ENCODE measurements at places on chromosomes 7 and 10.

- no peak for DNase-seq
Measured at GRCh38 chr10:11148142-11149028, 130.7 kb downstream of the CELF2 start.

GRCh38 chr10:77351386-77351785 is 286.2 kb downstream of the KCNMA1 start:
- DNase-seq: no peak

GRCh38 chr10:97584060-97584797 is at the start of gene HOGA1:
HOGA1 (plus strand) TSS chr10:97584389; CDS start chr10:97584704, 315 bp downstream.
- DNase-seq: peak; percentile 1

- DNase-seq: no peak
Measured at GRCh38 chr7:96300502-96300901, 21.4 kb downstream of the SLC25A13 start.

DNA sequence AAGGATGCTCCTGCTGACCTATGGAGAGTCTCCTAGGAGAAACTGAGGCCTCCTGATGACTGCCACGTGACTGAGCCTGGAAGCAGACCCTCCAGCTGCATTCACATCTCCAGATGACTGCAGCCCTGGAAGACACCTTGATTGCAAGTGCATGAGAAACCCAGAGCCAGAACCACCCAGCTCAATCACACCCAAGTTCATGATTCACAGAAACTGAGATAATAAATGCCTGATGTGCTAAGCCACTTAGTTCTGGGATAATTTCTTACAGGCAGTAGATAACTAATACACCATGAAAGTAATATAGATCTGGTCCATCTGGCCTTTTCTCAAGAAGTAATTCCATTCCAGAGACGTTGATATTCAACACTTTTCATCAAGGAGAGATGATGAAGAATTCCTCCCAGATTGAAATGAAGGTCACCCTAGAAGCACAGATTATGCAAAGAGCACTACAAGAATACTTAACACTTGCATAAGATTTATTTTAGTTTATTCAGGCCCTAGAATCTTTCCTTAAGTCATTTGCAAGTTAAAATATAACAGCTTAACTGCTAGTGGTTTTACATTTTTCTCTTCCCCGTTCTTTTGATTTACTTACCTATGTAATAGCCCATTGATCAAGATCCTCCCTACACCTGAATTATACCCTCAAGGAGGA is 208.2 kb upstream of the INHBA start:
- DNase-seq: no peak

DNA sequence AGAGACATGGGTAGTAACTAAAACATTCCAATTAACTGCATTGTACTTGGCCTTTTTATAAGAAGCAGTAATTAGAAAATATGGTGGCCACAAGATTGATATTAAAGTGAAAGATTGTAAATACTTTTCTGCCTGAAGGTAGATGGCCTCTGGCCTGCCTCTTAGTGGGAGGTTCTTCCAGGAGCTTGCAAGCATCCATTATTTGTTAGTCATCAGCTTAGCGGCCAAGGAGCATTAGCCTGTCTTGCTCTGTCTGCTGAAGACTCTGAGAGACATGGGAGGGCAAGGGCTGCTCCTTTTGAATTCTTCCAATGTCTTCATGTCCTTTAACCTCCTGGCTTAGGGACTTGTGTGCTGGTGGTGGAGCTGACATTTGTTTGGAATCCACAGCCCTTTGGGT is 80.4 kb downstream of the TCF7L2 start:
- DNase-seq: no peak

DNA sequence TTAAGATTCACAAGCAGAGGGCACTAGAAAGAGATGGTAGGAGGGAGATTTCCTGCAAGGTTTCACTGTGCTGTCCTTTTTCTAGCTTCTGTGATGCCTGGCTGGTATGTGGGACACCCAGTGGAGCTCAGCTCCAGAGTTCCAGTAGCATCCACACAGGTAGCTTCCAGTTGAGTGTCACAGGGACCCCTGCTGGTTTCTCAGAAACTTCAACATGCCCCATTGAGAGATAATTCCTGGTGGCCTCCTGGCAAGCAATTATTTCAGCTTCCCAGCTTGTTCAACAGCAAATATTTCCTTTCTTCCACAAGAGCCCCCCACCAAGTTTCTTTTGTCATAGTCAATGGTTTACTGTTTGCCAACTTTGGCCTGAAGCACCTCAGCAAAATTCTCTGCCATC is 858.7 kb downstream of the REEP3 start:
- DNase-seq: peak; percentile 22

DNA sequence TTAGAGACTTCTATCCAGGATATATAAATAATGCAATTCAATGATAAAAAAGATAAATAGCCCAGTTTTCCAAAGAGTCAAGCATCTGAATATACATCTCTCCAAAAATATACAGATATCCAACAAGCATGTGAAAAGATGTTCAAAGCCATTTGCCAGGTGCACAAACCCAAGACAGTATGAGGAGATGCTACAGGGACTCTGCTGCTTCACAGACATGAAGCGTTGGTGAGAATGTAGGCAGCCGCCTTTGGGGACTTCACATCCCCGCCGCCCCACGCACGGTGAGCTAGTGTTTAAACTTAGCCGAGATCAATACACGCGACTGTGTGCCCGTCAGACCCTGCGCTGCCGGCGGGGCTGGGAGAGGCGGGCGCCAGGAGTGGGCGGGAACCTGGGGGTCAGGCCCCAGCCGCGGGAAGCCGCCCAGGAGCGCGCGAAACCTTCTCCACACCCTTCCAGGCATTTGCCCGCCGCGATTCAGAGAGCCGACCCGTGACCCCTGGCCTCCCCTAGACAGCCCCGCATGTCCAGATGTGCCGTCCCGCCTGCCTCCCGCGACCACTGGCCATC is 927 bp upstream of the ALOX5 start:
- peak; percentile 62 for DNase-seq

GRCh38 chr10:22573820-22574569 is 140.4 kb downstream of the PIP4K2A start:
- DNase-seq: no peak

GRCh38 chr10:87761892-87762291 is 56.1 kb downstream of the ATAD1 start:
- no peak for DNase-seq

GRCh38 chr10:61973906-61974305 is 72.4 kb downstream of the ARID5B start:
- DNase-seq: no peak

DNA sequence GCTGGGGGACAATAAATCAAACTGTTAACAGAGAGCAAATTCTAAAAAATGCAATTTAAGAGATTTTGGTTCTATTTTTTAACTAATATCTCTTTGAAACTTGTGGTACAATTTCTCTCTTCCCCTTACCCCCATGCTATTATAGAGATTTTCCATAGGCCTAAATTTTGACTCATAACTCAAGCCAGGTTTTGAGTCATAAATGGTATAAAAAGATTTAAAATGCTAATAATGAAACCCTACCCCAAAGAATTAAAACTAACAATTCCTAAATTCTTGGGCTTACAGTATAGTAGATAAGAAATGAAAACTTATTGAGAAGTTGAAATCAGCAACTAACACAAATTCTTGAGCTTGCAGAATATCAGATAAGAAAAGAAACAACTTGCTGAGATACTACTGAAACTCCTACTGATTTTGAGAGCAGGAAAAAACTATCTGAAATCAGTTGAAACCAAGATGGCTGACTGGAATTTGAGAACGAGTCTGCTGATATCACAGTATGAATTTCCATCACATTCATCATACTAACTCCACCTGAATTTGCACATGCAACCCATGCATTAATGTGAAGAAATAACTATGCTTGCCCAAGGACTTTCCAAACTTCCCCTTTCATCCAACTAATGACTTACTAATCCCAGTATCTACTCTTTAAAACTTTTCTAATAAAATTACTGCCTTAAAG is 36.3 kb downstream of the POT1 start:
- no peak for DNase-seq

DNA sequence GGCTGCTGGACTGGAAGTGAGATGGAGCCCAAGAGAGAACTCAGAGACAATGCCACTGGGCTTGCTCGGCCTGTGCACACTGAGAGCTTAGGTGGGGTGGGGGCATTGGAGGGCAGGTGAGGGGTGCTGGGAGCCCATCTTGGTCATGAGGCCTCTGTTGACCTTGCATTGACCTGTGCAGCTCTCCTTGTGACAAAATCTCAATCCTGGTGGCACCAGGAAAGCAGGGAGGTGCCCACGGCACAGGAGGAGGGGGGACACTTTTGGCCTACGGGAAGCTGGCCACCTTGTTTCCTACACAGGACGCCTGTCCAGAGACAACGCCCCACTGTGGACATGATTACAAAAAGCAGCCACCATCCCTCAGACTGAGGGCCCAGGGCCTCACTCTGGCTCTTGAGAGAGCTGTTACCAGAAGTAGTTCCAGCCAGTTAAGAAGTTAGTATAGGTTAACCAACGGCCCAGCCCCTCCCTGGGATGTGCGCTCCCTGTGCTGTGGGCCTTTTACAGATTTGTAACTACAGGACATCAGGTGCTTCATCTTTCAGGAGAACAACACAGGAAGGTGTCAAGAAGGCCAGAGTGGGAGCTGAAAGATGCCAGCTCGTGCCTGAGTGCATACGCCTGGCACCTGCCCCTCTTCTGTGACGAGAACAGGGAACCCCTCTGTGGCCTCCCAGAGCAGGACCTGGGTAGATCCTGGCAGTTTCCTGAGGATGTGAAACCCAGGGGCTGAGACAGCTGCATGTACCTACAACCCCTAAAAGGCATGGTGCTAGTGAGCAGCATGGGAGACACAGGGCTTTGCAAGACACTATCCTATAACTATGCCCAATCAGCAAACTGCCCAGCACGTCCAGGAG is 10.3 kb downstream of the PKD1L1 start:
- no peak for DNase-seq

- no peak for DNase-seq
Measured at GRCh38 chr10:26474026-26474425, 35.9 kb downstream of the APBB1IP start.

DNA sequence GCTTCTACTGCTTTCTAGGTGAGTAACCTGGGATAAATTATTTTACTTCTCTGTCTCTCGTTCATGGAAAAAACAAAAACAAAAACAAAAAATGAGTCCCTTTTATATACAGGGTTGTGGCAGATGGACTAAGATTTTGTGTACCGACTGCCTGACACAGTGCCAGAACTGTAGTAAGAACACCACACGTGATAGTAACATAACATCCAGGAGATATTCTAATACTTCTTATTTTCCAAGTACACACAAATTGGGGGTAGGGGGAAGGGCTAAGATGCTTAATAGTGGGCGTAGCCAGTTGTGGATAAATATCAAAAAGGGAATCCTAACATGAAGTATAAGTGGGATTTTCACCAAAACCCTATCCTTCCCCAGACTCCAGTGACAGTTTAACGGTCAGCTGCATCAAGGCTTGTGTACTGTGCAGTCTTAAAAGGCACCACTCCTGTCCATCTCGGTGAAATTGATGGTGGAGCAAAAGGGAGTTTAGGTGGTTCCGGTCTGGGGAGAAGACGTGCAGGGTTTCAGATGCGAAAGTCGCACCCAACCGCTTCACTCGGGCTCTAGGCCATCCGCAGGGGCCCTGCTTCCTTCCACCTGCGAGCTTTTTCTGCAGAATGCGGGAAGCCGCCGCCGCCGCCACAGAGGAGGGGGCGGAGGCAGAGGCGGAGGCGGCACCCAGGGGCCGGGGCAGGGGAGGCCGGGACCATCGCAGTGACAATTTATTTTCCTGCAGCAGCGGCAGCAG is at the start of gene STAMBPL1:
TSS of gene STAMBPL1 (plus strand) at position 712 of the 748 bp plus-strand sequence. CDS start 21,464 bp downstream, outside the sequence.
- DNase-seq: peak; percentile 17

Data from NCI-H774 (cell line).